Stimulated activated CD8-positive, alpha-beta memory T cell treated with anti-CD3 and anti-CD28 coated beads, Interleukin-4, amount 100 ng/mL, for 4 hours (primary cell): ENCODE measurements at places on chromosomes 16 and 17.

GRCh38 chr16:85149776-85150175 is 37.5 kb upstream of the CIBAR2 start:
- DNase-seq = no peak

DNA sequence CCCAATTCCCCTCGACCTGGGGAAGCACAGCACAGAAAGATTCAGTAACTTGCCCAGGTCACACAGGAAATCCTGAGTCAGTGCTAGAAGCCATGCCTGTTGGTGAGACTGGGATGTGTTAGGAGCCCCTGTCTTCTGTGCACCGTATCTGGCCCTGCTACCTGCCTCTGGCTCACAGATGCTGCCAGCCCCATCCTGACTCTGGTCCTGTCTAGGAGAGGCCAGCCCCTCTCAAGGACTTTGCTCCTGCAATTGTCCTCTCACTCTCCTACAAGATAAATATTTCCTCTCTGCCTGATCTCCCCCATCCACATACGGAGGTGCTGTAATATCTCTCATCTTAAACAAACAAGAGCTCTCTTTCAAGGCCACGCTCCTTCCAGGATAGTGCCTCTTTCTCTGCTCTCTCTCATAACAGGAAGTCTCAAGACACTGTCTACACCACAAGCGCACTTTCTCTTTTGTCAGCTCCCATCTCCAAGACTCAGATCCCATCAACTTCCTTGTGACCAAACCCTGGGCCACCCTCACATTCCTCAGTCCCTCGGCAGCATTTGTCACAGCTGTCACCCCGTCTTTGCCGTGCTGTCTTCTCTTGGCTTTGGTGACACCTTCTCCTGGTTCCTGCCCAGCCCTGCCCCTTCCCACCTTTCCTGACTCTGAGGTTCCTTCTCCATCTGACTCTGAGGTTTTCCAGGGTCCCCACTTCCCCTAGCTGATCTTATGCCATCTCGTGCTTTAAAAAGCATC is 1.9 kb downstream of the SLC13A2 start:
- no peak for DNase-seq

GRCh38 chr16:1579214-1579613 is 32.7 kb downstream of the IFT140 start:
- DNase-seq = no peak

DNA sequence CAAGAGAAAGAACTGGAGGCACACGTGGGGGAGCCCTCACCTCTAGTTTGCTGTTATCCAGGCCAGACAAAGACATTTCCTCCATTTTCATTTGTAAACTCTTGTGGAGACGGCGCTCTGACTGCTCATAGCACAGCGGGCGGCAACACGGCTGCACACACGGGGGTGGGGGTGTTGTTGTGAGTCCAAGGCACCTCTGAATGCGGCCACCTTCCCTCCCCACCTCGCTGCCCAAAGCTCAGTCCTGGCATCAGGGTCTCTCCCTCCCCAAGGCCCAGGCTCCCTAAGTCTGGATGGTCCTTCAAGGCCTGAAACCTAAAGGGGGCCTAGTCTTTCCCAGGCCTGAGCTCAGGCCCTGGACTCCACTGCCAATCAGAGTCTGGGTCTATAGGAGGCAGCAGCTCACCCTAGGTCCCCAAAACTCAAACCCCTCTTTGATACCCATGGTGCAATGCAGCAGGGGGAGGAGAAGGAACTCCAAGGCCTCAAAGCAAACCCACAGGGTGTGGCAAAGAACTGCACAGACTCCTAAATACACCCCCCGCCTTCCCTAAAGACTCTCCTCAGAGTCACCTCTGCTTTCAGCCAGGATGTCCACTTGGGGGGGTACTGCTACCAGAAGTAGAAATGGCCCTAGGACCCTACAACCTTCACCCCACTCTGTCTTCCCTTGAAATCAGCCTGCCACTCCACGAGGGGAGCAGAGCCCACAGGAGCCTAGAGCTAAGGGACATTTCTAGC is 1.5 kb downstream of the ATXN7L3 start:
- DNase-seq = no peak

DNA sequence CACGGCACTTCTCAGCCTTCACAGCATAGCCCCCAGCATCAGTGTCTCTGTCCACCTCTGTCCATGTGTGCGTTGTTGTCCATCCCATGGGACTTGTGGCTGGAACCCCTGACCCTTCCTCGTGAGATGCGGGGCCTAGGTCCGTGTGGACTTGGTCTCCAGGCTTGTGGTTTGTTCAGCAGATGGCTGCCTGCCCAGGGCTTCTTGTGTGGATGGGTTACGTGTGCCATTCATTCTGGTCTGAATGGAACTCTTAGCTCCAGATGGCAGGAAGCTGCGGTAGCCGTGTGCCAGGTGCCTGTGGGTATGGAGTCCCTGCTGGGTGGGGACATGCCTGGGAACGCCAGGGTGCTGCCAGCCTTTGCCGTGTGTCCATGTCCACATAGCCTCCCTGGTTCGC is 31.7 kb upstream of the NUDT16L1 start:
- no peak for DNase-seq

DNA sequence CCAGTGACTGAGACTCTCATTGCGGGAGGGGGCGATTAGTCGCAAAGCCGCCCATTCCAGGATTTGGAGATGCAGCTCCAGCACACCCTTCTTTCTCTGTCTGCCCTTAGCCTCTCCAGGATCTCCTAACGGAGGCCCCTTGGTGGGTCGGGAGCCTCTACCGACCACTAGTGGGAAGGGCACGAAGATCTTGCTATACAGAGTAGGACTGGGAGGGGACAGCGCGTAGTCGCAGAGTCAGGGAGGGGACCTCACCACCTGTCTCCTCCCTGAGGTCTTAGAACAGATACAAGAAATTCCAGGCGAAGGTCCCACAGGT is 588 bp upstream of the SMTNL2 start:
- DNase-seq = no peak

- no peak for DNase-seq
Measured at GRCh38 chr17:50129728-50130558, at the start of gene SAMD14. SAMD14 (minus strand) TSS chr17:50130160; CDS start chr17:50124959, 5,201 bp downstream.

DNA sequence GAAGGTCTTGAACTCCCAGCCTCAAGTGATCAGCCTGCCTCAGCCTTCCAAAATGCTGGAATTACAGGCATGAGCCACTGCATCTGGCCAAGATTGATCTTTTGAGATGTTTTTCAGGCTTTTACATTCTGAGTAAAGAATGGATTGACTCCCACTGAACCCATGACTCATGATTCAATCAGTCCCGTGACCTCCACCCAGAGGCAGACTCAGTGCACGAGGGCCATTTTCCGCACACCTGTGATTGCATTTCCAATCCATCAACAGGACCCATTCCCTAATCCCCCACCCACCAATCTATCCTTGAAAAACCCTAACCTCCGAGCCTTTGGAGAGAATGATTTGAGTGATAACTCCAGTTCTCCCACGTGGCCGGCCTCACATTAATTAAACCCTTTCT is 40.4 kb upstream of the PRKCB start:
- no peak for DNase-seq

- no peak for DNase-seq
Measured at GRCh38 chr16:29665294-29666077, 2.4 kb downstream of the SPN start.

DNA sequence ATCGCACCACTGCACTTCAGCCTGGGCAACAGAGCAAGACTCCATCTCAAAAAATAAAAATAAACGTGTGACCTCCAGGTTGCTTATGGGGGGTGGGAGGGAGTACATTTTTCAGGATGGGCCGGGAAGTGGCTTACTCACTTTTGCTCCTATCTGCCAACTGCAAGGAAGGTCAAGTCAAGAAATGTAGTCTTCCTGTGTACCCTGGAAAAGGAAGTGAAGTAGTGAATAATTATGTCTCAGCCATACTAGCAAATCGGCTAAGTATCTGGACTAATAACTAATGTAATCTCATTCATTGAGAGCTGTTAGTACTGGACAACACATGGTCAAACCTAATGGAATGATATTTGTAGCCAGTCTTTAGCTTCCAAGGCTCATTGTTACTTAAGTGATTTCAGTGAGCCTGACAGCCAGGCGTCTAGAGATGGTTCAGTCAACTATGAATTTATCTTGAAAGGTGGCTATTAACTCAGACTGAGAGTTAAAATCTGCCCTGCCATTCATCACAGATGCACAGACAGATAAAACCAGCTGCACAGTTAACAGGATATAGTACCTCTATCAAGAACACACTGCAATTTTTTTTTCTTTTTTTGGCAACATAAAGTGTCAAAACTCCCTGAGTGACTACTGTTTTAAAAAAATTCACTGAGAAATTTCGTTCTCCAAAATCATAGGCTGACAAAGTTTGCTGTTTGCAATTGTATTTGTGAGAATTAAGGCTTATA is 3.7 kb upstream of the TACO1 start:
- no peak for DNase-seq

- DNase-seq = no peak
Measured at GRCh38 chr16:89691986-89692569, 5.6 kb downstream of the CDK10 start.

DNA sequence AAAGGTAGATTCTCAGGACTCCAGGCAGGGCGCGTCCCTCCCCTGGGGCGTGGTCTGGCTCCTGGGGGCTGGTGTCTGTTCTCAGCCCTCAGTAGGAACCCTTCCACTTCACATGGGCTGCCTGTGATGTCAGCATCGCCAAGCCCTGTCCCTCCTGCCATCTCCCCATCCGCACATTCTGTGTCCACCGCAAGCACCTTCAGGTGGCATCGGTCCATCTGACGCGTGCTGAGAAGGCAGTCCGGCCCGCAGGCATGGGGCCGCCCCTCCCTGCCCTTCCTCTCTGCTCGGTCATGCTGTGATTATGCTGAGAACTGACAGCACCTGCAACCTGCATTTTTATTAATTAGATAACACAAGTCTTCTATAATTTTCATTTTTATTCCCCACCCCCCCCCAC is 12.7 kb upstream of the DNAH17 start:
- no peak for DNase-seq

DNA sequence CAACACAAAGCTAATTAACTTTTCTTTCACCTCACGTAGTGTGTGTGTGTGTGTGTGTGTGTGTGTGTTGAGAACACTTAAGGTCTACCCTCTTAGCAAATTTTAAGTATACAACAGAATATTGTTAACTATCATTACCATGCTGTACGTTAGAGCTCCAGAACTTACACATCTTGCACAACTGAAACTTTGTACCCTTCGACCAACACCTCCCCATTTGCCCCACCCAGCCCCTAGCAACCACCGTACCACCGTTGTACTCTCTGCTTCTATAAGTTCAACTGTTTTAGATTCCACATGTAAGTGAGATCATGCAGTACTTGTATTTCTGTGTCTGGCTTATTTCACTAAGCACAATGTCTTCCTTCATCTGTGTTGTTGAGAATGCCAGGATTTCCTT is 28.1 kb upstream of the MLYCD start:
- DNase-seq = no peak

GRCh38 chr17:12958786-12959185 is 59.0 kb downstream of the ELAC2 start:
- no peak for DNase-seq

- no peak for DNase-seq
Measured at GRCh38 chr17:40347319-40348135, 17.0 kb downstream of the GJD3 start.

- no peak for DNase-seq
Measured at GRCh38 chr16:85475691-85476300, 137.3 kb upstream of the GSE1 start.

DNA sequence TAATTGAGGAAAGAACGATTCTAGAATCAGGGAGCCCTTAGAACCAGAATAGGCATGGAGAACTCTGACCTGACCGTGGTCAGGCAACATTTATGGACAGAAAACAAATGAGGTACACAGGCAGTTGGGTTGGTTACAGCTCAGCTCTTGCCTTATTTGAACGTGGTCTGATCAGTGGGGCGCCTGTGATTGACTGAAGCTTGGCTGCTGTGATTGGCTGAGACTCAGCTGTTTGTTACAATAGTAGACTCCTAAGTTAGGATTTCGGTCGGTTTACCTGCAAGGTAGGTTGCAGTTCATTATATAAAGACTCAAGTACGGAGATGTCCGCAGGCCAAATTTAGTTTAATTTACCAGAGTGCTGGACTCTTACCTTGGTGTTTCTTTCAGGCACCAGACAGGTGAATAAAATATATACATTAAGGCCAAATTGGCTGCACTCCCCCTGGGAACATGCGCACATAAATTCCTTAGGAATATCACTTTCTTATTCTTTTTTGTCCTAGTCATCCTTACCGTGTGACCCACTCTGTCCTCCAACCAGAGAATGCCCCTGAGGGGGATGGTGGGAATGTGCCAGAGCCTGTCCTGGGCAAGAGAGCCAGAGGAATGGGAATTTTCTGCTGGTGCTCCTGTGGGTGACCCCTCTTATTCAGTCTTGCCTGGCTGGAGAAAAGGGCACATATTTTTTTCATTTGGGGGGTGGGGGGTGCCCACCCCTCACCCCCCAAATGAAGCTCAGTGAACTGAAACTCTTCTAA is 7.5 kb upstream of the CSNK2A2 start:
- DNase-seq = no peak

DNA sequence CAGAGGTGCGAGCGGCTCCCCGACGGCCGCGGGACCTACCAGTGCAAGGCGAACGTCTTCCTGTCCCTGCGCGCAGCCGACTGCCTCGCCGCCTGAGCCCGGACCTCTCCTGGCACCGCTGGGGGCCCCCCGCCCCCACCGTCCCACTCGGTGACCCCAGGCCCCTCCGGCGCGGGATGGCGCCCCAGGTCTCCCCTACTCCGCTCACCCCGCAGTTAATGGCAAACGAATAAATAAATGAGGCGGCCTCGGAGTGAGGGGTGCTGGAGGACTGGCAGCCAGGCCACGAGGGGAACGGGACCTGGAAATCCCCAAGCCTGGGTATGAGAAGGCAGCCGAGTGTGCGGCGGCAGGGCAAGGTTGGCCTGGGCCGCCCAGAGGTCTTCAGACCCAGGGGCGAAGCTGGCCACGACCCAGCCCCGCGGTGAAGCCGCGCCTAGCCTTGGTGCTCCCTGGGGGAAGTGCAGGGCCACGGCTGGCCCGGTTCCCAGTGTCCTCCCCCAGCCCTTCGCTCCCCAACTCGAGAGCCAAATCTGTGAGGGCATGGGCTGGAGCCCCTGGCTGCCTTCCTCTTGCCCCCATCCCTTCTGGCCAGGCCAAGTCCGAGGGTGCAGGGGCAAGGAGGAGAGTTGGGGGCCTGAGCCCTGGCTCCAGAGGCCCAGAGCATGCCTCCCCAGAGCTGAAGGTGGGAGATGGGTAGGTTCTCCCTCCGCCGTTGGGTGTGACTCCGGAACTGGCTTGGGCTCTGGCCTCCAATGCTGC is 796 bp downstream of the NPB start:
- DNase-seq = no peak
